ENCODE measurements at places on chromosomes 16 and 17.

- no peak for DNase-seq
Observed at GRCh38 chr16:2791174-2791573, 3.8 kb upstream of the PRSS33 start.

- DNase-seq, result no peak
Observed at GRCh38 chr17:81097943-81098308, 63.0 kb downstream of the BAIAP2 start.

- no peak for DNase-seq
Observed at GRCh38 chr17:40363111-40363827, 1.3 kb downstream of the GJD3 start.

GRCh38 chr17:40340880-40341807 lies 23.4 kb downstream of the GJD3 start:
- peak; percentile 23 for DNase-seq

- peak; percentile 54 for DNase-seq
Observed at GRCh38 chr17:57130708-57131461, 45.8 kb downstream of the AKAP1 start.

- no peak for DNase-seq
Observed at GRCh38 chr16:15404792-15405191, 9.2 kb downstream of the MPV17L start.

GRCh38 chr17:63682441-63682840 lies 17.5 kb downstream of the LIMD2 start:
- no peak for DNase-seq

DNA sequence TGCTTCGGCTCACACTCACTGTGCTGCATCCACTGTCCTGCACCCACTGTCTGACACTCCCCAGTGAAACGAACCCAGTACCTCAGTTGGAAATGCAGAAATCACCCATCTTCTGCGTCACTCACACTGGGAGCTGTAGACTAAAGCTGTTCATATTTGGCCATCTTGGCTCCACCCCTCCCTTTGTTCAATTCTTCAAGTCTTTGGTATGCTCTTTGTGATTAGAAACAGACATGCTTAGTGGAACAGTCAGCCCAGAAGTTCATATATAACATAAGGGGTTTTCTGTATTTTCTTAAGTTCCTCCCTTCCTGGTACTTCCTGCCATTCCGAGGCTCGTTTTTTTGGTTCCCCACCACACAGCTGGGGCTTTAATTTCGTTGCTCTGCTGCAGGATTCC lies 398.5 kb upstream of the DYNLRB2 start:
- no peak for DNase-seq

DNA sequence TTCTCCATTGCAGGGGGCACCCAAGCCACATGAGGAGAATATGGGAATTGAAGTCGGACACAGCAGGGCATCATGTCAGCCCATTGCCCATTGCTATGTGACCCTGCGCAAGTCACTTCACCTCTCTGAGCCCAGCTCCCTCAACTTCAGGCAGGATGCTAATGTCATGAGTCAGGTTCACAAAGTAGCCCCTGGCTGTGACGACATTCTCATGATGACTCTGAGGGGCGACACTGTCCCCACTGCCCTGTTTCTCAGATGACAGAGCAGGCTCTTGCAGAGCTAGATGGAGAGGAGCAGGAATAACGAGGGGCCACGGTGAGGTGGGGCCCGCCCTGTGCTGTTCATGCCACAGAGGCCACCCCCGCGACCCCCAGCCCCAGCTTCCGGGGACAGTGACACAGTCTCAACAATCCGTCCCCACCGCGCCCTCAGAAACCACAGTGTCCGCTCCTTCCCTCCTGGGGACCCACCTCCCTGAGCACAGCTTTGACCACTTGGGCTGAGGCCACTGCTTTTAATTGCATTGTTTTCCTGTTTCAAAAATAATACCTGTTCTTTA lies 13.2 kb upstream of the ZNF469 start:
- DNase-seq, result no peak

- DNase-seq, result no peak
Observed at GRCh38 chr16:30185683-30186421, 2.5 kb downstream of the CORO1A start.

GRCh38 chr16:15440852-15441251 lies 6.5 kb downstream of the BMERB1 start:
- DNase-seq, result no peak

DNA sequence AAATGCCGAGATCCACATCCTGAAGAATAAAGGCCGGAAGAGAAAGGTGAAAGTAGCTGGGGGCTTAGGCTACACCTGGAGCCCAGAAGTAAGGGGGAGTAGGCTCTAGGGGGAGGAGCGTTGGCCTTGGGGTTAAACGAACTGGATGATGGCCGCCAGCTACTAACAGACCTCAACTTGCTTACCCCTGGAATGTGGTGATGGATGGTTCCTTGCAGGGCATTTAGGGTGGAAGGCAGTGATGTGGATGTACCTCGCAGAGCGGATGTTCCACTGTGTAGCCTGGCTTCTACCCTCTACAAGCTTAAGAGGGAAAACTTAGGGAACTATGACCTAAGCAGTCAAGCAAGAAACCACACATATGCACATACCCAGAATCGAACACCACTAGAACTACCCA lies 2.3 kb upstream of the MAZ start:
- no peak for DNase-seq

GRCh38 chr17:56121191-56122051 lies 31.9 kb upstream of the ANKFN1 start:
- DNase-seq, result no peak

- DNase-seq, result no peak
Observed at GRCh38 chr16:23902748-23903414, 67.1 kb downstream of the PRKCB start.

GRCh38 chr17:30345527-30346075 lies 11.7 kb upstream of the TMIGD1 start:
- no peak for DNase-seq

DNA sequence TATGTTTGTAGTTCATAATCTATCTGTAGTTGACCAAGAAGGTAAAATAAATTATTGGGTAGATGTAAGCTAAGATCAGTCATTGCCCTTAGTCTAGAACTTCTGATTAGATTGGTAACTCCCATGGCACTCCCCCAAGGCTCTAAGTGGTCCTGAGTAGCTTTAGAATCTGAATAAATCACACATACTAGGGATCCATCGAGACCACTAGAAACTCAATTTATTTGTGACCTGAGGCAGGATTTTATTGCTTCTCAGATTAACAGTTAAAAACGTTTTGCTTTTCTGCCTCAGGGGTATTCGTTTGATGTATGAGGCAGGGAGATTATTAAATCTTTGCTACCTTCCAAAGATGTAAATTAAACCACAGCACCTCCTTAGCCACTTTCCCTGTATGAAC lies 24.9 kb downstream of the CMTR2 start:
- DNase-seq, result no peak

DNA sequence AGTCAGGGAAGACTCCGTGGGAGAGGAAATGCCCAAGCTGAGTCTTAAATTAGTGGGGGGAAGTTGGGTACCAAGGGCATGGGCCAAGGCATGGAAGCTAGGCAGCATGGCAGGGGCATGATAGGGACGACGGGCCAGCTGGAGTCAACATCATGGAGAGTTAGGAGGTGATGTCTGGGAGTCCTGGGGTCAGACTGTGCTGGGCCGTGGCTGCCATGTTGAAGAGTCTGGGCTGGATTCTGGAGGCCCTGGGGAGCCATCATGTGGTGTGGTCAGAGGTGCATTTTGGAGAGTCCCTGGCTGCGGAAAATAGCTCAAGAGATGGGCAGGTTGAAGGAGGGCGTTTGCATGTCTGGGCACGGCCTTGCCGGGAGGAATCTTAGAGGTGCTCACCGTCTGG lies 85.2 kb downstream of the SDR42E1 start:
- no peak for DNase-seq

DNA sequence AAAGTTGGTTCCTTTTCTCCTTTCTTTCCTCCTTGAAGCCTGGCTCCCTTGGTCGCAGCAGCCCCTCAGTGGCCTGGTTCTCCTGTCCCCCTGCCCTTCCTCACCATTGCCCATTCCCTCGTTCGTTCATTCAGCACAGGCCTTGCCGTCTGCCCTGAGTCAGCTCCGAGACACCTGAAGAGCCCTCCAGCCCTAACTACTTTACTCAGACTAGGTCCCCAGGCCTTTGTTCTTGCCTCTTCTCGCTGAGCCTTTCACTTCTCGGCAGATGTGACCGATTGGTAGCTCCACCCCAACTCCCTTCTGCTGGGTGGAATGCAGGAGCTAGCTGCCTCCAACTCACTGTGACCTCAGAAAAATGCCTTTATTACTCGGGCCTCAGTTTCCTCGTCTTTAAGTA lies 7.0 kb upstream of the ADAM11 start:
- no peak for DNase-seq

DNA sequence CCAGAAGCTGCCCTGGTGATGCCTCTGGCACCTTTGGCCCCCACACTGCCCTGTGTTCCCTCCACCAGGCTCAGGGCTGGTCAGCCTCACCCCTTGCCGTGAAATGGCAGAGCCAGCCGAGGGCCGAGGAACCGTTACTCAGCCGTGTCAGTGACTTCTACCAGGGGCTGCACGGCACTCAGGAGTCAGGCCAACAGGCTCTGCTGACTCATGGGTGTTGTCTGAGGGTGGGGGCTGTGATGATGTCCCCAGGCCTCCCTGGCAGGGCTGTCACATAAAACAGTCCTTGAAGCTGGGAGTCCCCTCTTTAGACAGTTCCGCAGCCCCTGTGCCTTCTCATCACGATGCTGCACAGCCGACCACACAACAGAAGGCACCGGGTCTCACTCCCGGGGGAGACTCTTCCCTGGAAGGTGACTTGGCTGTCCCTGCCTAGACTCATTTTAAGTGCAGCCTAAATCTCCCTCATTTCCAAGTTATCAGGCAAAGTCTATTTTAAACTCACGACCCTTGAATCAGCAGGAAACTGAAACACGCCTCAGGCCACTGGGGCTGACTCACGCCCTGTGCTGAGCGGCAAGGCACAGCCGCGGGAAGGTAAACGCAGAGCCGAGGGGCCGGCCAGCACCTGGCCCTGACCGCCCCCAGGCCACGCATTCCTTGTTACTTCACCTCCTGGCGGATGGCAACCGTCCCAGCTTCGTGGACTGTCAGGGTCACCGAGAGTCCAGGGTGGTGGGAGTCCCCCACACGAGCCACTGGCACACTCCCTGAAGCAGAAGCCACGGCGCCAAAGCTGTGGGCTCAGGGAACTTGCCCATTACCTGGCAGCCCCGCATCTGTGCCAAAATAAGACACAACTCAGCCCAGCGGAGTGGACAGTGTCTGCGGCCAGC lies 102.6 kb downstream of the ZNF778 start:
- no peak for DNase-seq

- no peak for DNase-seq
Observed at GRCh38 chr17:61285526-61286320, 113.9 kb upstream of the TBX2 start.

DNA sequence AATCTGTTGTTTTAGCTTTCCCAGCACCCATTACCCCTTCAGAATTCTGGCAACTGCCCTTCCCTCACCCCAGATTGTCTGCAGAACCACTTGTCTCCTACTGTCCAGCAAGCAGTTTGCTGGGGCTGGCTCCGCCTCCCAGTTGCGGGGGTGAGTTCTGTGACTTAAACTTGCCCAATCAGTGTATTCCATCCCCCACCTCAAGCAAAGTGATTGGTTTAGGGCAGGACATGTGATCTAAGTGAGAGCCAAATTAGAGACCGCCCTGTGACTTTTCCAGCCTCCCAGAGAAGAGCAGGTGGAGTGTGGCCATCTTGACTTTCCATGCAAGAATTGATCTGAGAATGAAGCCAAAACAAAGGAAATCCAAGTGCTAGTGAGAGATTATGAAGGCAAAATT lies 22.7 kb upstream of the SRCIN1 start:
- DNase-seq, result peak; percentile 33

- no peak for DNase-seq
Observed at GRCh38 chr16:89001117-89002027, 24.4 kb upstream of the CBFA2T3 start.

DNA sequence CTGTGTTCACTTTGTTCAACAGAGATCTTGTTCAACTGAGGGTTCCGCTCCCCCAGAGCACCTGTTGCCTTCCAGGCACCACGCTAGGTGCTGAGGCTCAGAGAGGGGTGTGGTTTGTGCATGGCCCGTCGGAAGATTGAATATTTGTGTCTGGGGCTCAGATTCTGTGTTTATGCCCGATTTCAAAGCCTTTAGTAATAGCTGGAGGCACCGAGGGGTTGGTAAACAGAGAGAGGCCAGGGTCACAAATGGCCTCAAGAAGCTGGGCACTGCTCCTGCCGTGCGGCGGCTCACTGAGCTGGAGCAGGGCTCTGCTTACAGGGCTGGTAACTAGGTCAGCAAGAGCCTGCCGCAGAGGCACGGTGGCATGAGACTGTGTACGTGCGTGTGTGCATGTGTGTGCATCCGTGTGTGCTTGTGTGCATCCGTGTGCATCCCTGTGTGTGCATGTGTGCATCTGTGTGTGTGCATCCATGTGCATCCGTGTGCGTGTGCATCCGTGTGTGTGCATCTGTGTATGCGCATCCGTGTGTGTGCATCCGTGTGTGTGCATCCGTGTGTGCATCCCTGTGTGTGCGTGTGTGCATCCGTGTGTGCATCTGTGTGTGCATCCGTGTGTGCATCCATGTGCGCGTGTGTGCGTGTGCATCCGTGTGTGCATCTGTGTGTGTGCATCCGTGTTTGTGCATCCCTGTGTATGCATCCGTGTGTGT lies 5.4 kb downstream of the ITGAE start:
- DNase-seq, result no peak

GRCh38 chr16:78689028-78689427 lies 589.6 kb downstream of the WWOX start:
- no peak for DNase-seq

DNA sequence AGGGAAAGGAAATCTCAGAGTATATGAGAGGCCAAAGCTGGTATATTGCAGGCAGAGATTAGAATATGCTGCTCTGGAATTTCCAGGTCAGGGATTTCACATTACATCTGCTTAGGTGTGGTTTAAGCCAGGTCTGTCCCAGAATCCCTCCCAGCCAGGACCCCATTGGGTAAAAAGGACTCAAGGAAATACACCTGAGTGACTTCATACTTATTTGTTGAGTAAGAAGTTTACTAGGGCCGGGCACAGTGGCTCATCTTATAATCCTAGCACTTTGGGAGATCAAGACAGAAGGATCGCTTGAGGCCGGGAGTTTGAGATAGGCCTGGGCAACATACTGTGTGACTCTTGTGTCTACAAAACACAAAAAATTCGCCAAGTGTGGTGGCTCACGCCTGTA lies 7.2 kb downstream of the PIPOX start:
- no peak for DNase-seq

- DNase-seq, result no peak
Observed at GRCh38 chr17:27418366-27418615, 38.0 kb upstream of the KSR1 start.

GRCh38 chr16:28087675-28088300 lies 24.3 kb upstream of the GSG1L start:
- no peak for DNase-seq

DNA sequence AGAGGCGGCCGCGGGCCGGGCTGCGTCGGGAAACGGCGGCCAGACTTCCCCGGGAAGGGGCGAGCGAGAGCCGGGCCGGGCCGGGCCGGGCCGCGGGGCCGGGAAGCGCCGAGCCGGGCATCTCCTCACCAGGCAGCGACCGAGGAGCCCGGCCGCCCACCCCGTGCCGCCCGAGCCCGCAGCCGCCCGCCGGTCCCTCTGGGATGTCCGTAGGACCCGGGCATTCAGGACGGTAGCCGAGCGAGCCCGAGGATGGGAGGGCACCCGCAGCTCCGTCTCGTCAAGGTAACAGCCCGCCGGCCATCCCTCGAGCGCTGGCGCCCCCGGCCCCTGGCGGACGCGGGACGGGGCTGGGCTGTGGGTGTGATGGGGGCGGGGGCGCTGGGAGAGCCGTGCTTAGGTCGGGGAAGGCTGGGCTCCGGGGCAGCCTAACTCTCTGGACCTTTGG lies at the start of gene CRHR1:
CRHR1 (plus strand) TSS at position 28 of the 448 bp plus-strand sequence; CDS start at position 253, 225 bp downstream.
- no peak for DNase-seq
